ENCODE measurements at places on chromosomes 4 and X. TPM values are rescaled to one million over a fixed set of nuclear protein-coding genes. Genes with fewer than 3 reads are reported as not detected.

- DNase-seq, result no peak
Observed at GRCh38 chr4:99161373-99162099, 17.4 kb upstream of the ADH4 start.

DNA sequence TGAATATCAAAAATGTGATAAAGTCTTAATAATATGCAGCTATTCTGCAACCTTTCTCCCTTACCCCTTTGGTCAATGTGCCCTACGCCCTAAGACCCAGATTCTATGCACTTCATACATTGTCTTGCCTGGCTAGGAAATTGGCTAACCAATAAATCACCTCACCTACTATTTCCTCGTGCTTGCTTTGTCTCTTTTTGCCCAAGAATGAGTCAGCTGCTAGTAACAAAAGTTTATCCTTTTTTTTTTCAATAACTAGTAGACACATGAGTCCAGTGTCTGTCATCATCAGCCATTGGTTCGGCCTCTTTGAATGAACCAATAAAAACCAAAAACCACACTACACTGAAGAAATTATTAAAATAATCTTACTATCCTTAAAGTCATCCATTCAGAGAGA, 387.1 kb downstream of the PPP3CA start:
- DNase-seq, result no peak

- no peak for DNase-seq
Observed at GRCh38 chrX:109773374-109773773, 40.3 kb upstream of the ACSL4 start.

The CCDC110 gene
- 0.06 TPM for total RNA-seq

The SLITRK4 gene
- not detected for total RNA-seq

The FGB gene
- not detected for total RNA-seq

- DNase-seq, result no peak
Observed at GRCh38 chr4:139643042-139643895, 22.4 kb upstream of the MGST2 start.

The NDUFA1 gene
- total RNA-seq, result 71.7 TPM

- DNase-seq, result peak; percentile 57
Observed at GRCh38 chrX:12970691-12971202, 4.2 kb upstream of the TMSB4X start.

- DNase-seq, result no peak
Observed at GRCh38 chr4:181810711-181811110, 432.5 kb upstream of the TENM3 start.

GRCh38 chrX:123797543-123798447, 62.1 kb upstream of the XIAP start:
- DNase-seq, result peak; percentile 69

- DNase-seq, result no peak
Observed at GRCh38 chr4:138200236-138200590, 41.9 kb downstream of the SLC7A11 start.

- no peak for DNase-seq
Observed at GRCh38 chr4:124386648-124387047, 325.9 kb downstream of the ANKRD50 start.
